ENCODE measurements at places on chromosomes 12 and 14. TPM values are rescaled to one million over a fixed set of nuclear protein-coding genes. Genes with fewer than 3 reads are reported as not detected.

DNA sequence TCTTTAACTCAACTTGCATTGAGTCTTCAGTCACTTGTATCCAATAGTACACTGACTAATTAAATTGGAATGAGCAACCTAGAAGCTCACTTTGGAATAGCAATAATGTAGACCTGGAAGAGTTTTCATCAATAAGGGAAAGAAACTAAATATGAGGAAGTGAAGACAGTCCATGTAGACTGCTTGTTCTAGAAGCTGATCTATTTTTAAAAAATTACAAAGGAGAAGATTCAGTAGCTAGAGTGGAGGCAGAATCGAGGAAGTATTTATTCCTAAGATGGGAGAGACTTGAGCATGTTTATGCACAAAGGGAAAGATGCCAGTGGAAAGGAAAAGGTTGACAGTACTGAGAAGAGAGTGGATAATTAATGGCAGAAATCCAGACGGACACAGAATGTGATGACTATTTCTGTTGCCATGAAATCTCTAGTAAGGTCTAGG lies 156.3 kb upstream of the PDE3A start:
- H3K4me3 ChIP-seq, result no peak overlapping the region
- H3K4me1 ChIP-seq, result no peaks in the 10 kb centered on the region
- no peaks in the 10 kb centered on the region for H3K36me3 ChIP-seq
- no peak overlapping the region for H3K27ac ChIP-seq

KERA gene
- total RNA-seq, result not detected

GRCh38 chr14:78005325-78005724 lies 164.8 kb upstream of the NRXN3 start:
- no peaks in the 10 kb centered on the region for H3K36me3 ChIP-seq
- DNase-seq, result no peak
- H3K4me3 ChIP-seq, result no peak overlapping the region
- H3K4me1 ChIP-seq, result peaks cover 2% of the 10 kb centered on the region
- no peak overlapping the region for H3K27ac ChIP-seq
- H3K27me3 ChIP-seq, result peaks cover 5% of the 10 kb centered on the region

DNA sequence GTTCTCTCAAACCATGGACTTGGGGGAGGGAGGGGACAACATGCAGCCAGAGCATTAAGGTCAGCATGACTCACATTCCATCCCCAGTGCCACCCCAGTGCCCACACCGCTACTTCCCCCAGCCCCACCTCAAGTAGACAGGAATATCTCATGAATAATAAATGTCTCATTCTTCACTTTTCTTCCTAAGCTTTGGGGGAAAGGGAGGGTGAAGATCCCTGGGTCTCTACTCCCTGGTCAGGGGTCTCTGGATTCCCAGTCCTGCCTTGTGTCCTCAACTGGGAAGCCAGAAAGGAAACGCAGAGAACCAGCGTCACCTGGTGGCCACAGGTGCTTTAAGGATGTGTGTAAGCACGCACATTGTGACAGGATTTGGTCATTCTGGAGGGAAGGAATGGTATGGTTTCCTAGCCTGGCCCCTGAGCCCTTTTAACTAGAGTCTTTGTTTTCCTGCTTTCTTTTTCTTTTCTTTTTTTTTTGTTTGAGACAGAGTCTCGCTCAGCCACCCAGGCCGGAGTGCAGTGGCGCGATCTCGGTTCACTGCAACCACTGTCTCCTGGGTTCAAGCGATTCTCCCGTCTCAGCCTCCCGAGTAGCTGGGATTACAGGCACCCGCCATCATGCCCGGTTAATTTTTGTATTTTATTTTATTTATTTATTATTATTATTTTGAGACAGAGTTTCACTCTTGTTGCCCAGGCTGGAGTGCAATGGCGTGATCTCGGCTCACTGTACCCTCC lies 3.4 kb downstream of the GPR84 start:
- H3K27me3 ChIP-seq, result no peaks in the 10 kb centered on the region
- H3K4me1 ChIP-seq, result peaks cover 40% of the 10 kb centered on the region
- DNase-seq, result peak; percentile 74
- peak overlapping the region; percentile 51 for H3K27ac ChIP-seq

- H3K4me1 ChIP-seq, result peaks cover 30% of the 10 kb centered on the region
- H3K27ac ChIP-seq, result peak overlapping the region; percentile 93
- H3K36me3 ChIP-seq, result peaks cover 23% of the 10 kb centered on the region
- peaks cover 22% of the 10 kb centered on the region for H3K27me3 ChIP-seq
- peak; percentile 70 for DNase-seq
- H3K4me3 ChIP-seq, result peak overlapping the region; percentile 88
These were observed 1.1 kb upstream of the BCL11B start for GRCh38 chr14:99272899-99273765.

DNA sequence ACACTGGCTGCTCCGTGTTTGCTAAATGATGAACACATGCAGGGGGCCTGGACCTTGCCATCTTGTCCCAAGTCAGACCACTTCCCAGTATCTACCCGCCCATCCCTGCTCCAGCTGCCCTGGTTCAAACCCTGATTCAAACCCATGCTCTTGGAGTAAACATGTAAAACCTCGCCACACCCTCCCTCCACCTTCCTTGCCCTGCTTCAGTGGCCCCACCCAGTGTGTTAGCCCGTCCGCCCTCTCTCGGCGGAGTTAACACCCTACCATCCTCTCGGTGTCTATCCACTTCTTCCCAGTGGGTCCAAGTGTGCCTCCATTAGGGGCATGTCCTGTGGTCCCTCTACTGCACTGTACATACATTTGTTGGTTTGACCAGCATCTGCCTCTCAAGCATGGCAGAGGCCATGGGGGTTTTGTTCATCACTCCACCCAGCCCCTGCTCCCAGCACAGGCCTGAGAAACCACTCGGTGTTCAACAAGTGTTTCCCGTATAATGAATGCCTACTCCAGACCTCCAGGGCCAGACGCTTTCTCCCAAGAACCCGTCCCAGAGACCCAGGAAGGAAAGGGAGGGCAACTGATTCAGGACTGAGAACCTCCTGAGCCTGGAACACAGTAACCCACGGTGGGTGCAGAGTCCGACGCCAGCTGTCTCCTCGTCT lies 37.1 kb downstream of the P2RX4 start:
- no peak for DNase-seq
- no peak overlapping the region for H3K4me3 ChIP-seq
- H3K36me3 ChIP-seq, result peaks cover 21% of the 10 kb centered on the region

CLEC4C gene
- not detected for total RNA-seq

LRRC10 gene
- not detected for total RNA-seq

SLC25A47 gene
- total RNA-seq, result not detected

ZFHX2 gene
- 1.5 TPM for total RNA-seq

CNIH1 gene
- 60.5 TPM for total RNA-seq

DNA sequence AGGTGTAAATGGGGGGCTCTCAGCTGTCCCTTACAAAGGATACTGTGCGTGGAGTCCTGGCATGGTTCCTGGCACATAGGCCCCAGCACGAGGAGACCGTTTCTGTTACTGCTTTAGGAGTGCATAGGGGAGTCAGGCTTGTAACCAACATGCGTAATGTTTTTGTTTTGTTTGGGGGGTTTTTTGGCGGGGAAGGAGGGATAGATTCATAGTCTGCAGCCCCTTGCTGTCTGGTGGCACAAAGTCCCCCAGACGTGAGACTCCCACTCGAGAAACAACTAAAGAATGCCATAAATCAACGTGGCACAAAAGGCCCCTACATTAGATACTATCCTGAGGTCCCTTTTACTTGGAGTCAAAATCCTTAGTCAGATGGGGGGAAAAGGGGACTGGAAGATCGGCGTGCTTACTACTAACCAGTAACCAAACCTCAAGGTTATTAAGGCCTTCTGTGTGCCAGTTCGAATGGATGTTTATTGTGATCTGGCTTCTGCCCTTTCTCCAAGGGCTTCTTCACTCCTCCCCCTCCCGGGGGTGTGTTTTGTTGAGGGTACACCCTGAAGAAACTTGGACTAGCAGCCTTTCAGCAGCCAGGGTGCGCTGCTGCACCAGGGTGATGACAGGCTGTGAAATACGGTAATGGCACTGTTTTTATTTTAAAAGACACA lies 874 bp downstream of the ISCU start:
- H3K36me3 ChIP-seq, result peaks cover 49% of the 10 kb centered on the region
- peak overlapping the region; percentile 100 for H3K4me3 ChIP-seq

MFAP5 gene
- not detected for total RNA-seq

- no peak overlapping the region for H3K27ac ChIP-seq
- no peak for DNase-seq
- peaks cover 4% of the 10 kb centered on the region for H3K27me3 ChIP-seq
- peaks cover 3% of the 10 kb centered on the region for H3K4me1 ChIP-seq
These were observed 47.9 kb downstream of the NEUROD4 start for GRCh38 chr12:55067701-55068100.

PTPRQ gene
- not detected for total RNA-seq

SLC7A8 gene
- 0.57 TPM for total RNA-seq

DNA sequence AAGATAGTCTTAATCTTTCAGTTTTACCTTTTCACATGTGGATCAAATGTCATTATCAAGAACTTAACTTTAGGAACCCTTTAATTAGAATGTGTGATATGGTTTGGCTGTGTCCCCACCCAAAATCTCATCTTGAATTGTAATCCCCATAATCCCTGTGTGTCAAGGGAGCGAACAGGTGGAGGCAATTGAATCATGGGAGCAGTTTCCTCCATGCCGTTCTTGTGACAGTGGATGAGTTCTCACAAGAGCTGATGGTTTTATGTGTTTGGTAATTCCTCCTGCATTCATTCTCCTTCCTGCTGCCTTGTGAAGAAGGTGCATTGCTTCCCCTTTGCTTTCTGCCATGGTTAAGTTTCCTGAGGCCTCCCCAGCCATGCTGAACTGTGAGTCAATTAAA lies 160.6 kb downstream of the MON2 start:
- peaks cover 41% of the 10 kb centered on the region for H3K27me3 ChIP-seq
- peaks cover 7% of the 10 kb centered on the region for H3K4me1 ChIP-seq
- H3K36me3 ChIP-seq, result no peaks in the 10 kb centered on the region
- H3K27ac ChIP-seq, result no peak overlapping the region

GRCh38 chr12:82959821-82960220 lies 273.1 kb downstream of the TMTC2 start:
- no peaks in the 10 kb centered on the region for H3K4me1 ChIP-seq
- no peak for DNase-seq
- no peak overlapping the region for H3K27ac ChIP-seq

DNA sequence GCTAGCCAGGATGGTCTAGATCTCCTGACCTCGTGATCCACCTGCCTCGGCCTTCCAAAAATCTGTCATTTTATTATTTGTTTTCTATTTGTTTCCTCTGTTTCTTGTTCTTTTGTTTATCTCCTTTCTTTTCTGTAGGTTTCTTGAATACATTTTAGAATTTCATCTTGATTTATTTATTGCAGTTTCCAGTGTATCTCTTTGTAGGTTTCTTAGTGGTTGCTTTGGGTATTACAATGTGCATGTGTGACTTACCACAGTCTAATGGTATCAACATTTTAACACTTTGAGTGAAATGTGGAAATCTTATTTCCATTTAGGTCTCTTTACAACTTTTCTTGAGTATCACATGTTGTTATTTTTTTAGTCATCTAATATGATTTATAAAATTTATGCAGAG lies 29.9 kb upstream of the MUCL1 start:
- H3K27me3 ChIP-seq, result no peaks in the 10 kb centered on the region
- no peaks in the 10 kb centered on the region for H3K4me1 ChIP-seq
- no peak overlapping the region for H3K4me3 ChIP-seq
- DNase-seq, result no peak
- no peaks in the 10 kb centered on the region for H3K36me3 ChIP-seq
- no peak overlapping the region for H3K27ac ChIP-seq

DNA sequence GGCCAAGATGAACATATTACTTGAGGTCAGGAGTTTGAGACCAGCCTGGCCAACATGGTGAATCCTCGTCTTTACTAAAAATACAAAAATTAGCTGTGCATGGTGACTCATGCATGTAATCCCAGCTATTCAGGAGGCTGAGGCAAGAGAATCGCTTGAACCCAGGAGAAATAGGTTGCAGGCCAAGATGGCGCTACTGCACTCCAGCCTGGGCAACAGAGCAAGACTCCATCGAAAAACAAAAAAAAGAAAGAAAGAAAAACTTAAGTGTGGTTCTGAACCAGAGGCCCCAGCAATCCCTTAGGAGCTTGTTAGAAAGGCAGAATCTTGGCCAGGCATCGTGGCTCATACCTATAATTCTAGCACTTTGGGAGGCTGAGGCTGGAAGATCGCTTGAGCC lies 24.5 kb downstream of the SVOP start:
- H3K4me3 ChIP-seq, result no peak overlapping the region
- no peak overlapping the region for H3K27ac ChIP-seq
- H3K4me1 ChIP-seq, result no peaks in the 10 kb centered on the region
- H3K36me3 ChIP-seq, result no peaks in the 10 kb centered on the region
- no peak for DNase-seq

TPI1 gene
- total RNA-seq, result 1,505 TPM

DNA sequence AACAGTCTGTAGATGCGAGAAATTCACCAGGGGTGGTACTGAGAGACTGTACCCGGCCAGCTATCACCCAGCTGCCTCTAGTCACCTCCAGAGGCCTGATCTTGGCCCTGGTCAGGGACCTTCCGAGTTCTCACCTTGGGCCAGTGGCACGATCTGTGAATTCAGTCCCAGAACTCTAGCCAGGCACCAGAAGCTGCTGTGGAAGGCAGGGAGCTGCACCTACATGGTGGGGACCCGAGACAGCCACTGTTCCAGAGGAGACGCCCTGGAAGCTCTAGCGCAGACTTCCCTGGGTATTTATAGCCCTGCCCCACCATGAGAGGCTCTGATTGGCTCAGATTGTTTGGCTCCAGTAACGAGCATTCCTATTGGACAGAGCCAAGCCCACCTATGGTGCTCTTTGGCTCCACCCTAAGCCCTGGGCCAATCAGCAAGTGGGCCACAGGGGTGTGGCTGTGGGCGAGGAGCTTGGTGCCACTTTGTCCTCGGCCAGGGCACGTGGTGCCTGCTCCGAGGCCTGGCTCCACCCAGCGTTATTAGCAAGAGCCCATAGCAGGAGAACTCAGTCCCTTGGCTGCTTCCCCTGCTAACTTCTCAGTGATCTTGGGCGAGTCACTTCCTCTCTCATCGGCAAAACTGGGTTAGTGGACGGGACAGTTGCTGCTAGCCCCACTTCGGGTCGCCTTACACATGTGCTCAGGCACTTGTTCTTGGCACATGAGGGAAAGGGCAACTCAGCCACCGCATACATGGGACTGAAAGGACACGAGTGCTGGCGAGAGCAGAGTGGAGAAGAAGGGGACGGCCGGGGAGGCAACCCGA lies 89.0 kb upstream of the BCL11B start:
- H3K36me3 ChIP-seq, result no peaks in the 10 kb centered on the region
- H3K27me3 ChIP-seq, result no peaks in the 10 kb centered on the region

C12orf60 gene
- 1.4 TPM for total RNA-seq

GRCh38 chr12:25594376-25594775 lies 41.3 kb upstream of the LMNTD1 start:
- peaks cover 52% of the 10 kb centered on the region for H3K4me1 ChIP-seq
- peaks cover 35% of the 10 kb centered on the region for H3K36me3 ChIP-seq
- no peak for DNase-seq
- peaks cover 2% of the 10 kb centered on the region for H3K27me3 ChIP-seq

GRCh38 chr14:42523666-42524065 lies 917.0 kb downstream of the LRFN5 start:
- H3K4me3 ChIP-seq, result no peak overlapping the region
- no peaks in the 10 kb centered on the region for H3K4me1 ChIP-seq
- H3K27me3 ChIP-seq, result no peaks in the 10 kb centered on the region
- no peak for DNase-seq
- no peaks in the 10 kb centered on the region for H3K36me3 ChIP-seq

- peaks cover 44% of the 10 kb centered on the region for H3K4me1 ChIP-seq
- H3K36me3 ChIP-seq, result peaks cover 58% of the 10 kb centered on the region
- no peak for DNase-seq
- peak overlapping the region; percentile 62 for H3K27ac ChIP-seq
- no peaks in the 10 kb centered on the region for H3K27me3 ChIP-seq
- no peak overlapping the region for H3K4me3 ChIP-seq
These were observed 2.1 kb upstream of the PRR4 start for GRCh38 chr12:10851243-10851858.

GRCh38 chr12:118960865-118961264 lies 20.5 kb upstream of the SRRM4 start:
- no peak overlapping the region for H3K27ac ChIP-seq
- no peak overlapping the region for H3K4me3 ChIP-seq
- no peaks in the 10 kb centered on the region for H3K27me3 ChIP-seq
- H3K4me1 ChIP-seq, result no peaks in the 10 kb centered on the region

KCNJ8 gene
- total RNA-seq, result not detected

TMEM229B gene
- 9.9 TPM for total RNA-seq

SYCP3 gene
- 1.7 TPM for total RNA-seq

SPIC gene
- not detected for total RNA-seq
